ENCODE measurements at places on chromosomes 1 and 21.

DNA sequence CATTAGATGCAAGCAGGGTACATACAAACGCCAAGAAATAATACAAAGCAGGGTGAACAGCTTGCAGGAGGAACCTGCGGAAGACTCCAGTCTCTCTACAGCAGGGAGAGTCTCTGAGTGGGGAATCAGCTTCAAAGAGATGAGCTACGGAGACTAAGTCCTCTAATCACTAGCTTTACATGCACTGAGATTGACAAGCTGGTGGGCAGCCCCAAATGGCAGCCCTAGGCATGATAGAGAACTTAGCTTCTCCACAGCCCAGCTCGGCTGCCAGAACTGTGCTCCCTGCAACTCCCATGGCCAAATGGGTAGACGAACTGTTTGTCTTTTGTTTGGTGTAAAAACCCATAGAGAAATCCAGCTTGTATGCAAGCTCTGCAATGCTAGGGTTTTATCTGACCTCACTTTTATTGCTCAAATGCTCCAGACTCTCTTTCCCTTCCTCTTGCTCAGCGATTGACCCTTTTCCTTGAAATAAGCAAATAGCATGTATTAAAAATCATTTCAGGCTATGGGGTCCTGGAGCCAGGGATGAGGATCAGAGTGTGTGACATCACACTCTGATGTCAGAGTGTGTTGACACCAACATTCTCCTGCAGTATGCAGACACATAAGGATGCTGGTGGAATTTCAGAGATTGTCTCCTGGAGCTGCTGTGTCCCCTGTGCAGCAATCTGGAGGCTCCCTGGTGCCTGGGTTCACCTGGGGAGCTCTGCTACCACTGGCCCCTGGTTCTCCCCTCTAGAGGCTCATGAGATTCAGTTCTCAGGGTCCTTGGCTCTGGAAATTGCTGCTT, 238.5 kb downstream of the TTLL7 start:
- no peak for DNase-seq

GRCh38 chr1:74470251-74470650, 42.2 kb downstream of the LRRC53 start:
- no peak for DNase-seq

DNA sequence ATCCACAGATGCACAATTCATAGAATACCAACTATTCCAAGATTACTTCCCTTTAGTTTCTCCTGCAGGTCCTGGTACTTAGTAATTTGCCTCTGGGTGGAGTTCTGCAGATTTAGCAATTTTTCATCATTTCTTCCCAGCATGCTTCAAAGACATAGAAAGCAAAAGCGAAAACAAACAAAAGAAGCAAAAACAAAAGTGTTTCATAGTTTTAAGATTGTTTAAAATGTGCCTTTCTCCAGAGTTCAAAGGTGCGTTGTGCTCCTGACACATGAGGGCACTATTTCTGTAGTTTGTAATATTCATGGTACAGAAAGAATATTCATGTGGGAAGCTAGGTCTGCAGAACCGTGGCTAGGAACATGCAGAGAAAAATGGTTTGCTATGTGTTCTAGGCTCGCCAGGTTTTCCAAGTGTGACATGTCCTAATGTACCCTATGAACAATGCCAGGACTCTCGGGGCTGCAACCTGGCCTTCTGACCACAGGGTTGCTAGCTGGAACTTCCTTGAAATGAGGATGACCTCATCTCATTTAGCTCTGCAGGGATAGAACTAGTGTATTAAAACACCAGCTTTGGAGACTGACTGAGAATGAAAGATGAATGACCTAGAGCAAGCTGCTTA, 30.0 kb upstream of the RCSD1 start:
- peak; percentile 44 for DNase-seq

DNA sequence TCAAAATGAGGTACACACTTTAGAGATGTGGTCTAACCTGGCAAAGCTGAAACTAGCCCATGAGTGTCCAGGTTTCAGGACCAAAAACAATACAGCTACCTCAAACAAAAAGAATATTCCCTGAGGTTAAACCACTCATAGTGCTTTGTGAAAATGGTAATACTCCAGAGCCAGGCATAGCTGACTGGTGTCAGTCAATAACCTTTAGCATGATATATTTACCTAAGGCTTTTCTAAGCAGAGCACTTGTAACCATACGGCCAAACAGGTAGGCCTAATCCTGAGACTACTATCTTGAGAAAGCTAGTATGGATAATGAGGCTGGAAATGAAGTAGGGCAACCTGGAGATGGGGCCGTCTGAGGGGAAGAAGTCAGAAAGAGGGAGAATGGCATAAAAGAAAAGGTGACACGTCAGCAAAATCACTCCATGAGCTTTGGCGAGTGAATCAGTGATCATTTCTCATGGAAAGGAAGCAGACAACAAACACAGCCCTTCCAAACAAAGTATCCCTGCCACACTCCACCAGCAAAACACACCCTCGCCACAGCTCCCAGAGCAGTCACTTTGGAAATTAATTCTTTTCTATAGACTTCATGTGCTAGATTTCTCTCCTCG, 1.7 kb upstream of the LRRC52 start:
- no peak for DNase-seq

DNA sequence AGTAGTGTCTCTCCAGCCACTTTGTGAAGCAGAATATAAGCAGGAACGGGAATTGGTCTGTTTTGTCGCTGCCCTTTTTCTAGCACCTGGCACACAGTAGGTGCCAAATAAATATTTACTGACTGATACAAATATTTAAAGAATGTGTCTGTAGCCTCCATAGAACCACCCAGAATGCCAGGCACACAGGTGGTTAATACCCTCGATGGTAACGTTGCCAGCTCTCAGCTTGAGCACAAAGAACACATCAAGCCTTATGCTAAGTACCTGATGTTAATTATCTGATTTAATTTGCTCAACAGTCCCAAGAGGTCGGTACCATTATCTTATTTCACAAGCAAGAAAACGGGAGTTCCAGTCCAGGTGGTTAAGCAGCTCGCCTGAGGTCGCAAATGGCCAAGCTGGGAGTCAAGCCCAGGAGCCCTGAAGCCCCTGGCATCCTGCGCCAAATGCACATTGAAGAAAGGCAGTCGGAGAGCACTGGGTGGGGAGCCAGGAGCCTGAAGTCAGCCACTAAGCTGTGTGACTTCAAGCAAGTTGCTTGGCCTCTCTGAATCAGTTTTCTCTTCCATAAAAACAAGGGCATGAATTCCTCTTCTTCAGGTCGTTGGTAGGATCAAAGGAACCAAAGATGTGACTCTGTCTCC, 26.4 kb downstream of the HSPG2 start:
- DNase-seq = no peak

GRCh38 chr1:180192172-180192571, 37.5 kb downstream of the QSOX1 start:
- DNase-seq = no peak

GRCh38 chr1:24443241-24443656, 27.6 kb downstream of the NIPAL3 start:
- no peak for DNase-seq

- peak; percentile 94 for DNase-seq
Observed at GRCh38 chr1:61337981-61338848, 255.9 kb downstream of the NFIA start.
